Right cardiac atrium (tissue), 5 donors: ENCODE measurements at places on chromosomes 2 and 18. TPM values are rescaled to one million over a fixed set of nuclear protein-coding genes. Genes with fewer than 3 reads are reported as not detected.
A peak's percentile ranks its signal among the peaks of the same experiment; 100 is the strongest.

DSG1 gene
- total RNA-seq: 1.4 TPM

C18orf54 gene
- total RNA-seq: 0.53 TPM

CTNNA2 gene
- total RNA-seq: 0.42 TPM

- DNase-seq: peak; percentile 14
Observed at GRCh38 chr2:163878718-163879117, 142.9 kb upstream of the FIGN start.

- no peak for DNase-seq
Observed at GRCh38 chr2:177882501-177882900, 190.1 kb downstream of the PDE11A start.

DNA sequence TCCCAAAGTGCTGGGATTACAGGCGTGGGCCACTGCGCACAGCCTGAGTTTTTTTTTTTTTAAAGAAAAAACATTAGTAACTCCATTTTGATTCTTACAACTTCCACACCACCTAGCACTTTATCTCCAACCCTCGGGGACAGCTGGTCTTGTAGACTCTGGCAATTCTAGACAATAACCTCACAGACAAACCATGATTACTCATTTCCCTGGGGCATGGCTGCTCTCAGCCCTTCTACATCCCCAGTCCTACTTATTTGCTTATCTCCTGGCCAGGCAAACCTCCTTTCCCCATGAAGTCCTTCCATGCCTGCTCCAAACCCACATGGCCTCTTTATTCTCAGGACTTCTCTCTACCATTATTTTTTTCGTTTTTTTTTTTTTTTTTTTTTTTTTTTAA is 91.1 kb downstream of the ACTR3 start:
- peak; percentile 35 for DNase-seq

DNA sequence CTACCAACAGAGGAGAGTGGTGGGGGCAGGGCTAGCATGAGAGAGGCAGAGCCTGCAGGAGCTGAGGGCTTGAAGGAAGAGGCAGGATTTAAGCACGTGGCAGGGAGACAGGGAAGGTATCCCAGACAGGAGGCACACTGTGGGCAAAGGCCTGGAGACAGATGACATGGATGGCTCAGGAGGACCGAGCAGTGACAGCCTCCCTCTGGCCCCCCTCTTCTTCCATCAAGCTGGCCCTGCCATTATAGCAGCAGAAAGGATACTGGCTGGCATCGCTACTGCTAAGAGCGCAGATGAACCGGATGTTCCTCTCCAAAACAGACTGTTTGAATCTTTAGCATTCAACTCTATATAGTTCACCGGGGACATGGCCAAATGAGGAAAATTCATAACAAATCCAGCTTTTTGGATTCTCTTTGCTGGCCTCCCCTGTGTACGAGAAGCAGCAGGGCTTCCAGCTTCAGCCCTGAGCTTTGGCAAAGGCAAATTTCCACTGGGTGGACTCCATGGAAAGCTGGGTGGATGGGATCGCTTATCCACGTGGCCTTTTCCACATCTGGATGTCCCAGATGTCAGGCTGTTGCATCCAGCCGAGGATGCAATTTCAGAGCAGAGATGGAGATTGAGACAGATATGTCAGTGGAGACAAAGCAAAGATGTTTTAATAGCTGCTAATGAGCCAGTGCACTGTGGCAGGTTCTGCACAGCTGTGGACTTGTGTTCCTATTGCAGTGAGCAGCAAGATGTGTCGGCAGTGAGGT is 36.2 kb downstream of the CAPN13 start:
- no peak for DNase-seq

- no peak for DNase-seq
Observed at GRCh38 chr2:4144731-4145130, 441.4 kb downstream of the DCDC2C start.

- peak; percentile 81 for DNase-seq
Observed at GRCh38 chr18:48607056-48607984, 68.5 kb downstream of the CTIF start.

GRCh38 chr2:103506812-103507211 is 745.0 kb downstream of the TMEM182 start:
- DNase-seq: no peak

DNA sequence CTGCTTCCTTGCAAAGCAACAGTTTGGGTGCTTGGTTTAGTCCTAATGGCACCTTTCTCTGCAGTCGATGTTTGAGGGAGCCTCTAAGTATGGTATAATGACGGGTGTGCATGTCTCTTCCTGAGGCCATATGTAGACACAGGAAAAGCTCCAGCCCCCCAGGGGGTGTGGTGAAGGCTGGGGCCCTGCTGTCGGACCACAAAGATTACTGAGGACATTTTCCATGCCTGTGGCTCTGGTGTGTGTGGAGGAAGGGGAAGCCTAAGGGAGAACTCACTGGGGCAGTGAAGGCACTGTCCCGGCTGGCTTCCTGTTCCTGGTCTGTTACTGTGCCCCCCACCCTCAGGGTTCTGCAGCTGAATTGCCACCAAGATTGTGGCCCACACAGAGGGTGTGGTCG is 187.1 kb downstream of the FHOD3 start:
- no peak for DNase-seq
